ENCODE measurements at places on chromosomes 2 and 18. TPM values are rescaled to one million over a fixed set of nuclear protein-coding genes. Genes with fewer than 3 reads are reported as not detected.
A peak's percentile ranks its signal among the peaks of the same experiment; 100 is the strongest.

The GPC1 gene
- total RNA-seq = 41.2 TPM

The COL6A3 gene
- 105 TPM for total RNA-seq

The SRD5A2 gene
- not detected for total RNA-seq

The C2orf78 gene
- not detected for total RNA-seq

The KIAA1328 gene
- 9.7 TPM for total RNA-seq

The AKAIN1 gene
- total RNA-seq = not detected

The SLC9A4 gene
- total RNA-seq = not detected

The MTCL1 gene
- total RNA-seq = 3.5 TPM

The DARS1 gene
- total RNA-seq = 59.3 TPM

The UGT1A7 gene
- not detected for total RNA-seq

The FOXI3 gene
- not detected for total RNA-seq

The CABLES1 gene
- total RNA-seq = 24.4 TPM

The ACOXL gene
- total RNA-seq = 0.12 TPM

GRCh38 chr2:120780402-120780801, 44.7 kb downstream of the GLI2 start:
- no peak for DNase-seq

DNA sequence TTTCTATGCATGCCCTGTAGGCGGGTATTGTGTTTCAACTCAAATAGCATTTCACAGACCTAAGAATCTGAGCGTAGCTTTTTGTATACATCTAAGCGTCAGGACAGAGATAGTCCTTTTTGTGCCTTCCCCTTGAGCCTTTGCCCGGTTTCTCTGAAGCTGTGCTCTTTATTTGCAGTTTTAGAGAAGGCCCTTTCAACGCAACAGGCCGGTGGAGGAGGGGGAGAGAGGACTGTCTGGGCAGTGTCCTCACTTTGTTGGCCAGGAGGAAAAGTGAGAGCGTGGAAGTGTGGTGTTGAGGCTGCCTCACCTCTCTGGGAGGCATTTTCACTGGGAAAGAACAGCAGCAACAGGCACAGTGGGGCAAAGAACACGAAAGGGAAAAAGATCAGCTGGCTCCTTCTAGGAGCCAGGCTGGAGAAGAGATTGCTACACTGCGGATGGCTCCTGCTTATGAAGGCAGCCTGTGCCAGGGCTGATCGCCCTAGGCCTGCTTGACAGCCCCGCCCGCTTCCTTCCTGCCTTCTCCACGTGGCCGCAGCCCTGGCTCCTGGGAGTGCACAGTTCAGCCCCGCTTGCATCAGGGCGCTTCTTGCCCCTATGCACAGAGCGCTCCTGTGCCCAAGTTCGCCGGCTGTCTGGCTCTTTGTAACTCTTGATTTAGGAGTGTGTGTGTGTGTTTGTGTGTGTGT, 195.6 kb upstream of the POU3F3 start:
- no peak for DNase-seq

GRCh38 chr18:1796636-1797035, 774.7 kb downstream of the METTL4 start:
- DNase-seq = no peak

DNA sequence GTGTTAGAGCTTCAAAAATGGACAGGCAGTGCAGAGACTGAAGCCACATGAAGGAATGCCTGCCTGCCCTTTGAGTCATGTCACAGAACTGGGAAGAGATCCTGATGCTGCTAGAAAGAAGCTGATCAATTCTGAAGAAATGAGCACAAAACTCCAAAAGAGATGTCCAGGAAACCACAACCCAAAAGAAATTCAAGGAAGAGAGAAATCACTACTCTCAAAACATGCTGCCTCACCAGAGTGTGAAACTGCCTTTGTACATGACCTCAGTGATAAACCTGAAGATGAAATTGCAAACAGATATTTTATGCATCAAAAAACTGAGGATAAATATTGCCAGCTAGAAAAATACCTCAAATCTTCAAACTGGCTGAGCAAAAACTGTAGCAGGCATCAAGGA, 20.5 kb downstream of the USP40 start:
- DNase-seq = no peak

- no peak for DNase-seq
These were observed 84.6 kb downstream of the LRATD1 start for GRCh38 chr2:14717131-14717530.

DNA sequence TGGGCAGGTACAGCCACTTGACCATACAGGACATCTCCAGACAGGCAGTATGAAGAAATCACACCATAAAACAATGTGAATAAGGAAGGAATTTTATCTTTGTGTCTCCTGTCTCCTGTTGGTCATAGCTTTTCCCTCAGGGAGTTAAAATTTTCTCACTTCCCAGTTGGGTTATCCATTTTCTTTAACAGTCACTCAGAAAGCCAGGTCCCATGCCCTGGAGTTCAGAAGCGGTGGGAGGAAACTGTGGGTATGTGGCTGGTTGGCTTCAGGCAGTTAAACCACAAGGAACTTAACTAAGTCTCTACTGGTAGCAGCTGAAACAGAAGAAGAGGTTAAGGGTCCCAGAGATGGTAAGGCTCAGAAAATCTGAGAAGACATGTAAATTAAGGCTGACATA, 6.5 kb upstream of the SMAD2 start:
- DNase-seq = no peak

DNA sequence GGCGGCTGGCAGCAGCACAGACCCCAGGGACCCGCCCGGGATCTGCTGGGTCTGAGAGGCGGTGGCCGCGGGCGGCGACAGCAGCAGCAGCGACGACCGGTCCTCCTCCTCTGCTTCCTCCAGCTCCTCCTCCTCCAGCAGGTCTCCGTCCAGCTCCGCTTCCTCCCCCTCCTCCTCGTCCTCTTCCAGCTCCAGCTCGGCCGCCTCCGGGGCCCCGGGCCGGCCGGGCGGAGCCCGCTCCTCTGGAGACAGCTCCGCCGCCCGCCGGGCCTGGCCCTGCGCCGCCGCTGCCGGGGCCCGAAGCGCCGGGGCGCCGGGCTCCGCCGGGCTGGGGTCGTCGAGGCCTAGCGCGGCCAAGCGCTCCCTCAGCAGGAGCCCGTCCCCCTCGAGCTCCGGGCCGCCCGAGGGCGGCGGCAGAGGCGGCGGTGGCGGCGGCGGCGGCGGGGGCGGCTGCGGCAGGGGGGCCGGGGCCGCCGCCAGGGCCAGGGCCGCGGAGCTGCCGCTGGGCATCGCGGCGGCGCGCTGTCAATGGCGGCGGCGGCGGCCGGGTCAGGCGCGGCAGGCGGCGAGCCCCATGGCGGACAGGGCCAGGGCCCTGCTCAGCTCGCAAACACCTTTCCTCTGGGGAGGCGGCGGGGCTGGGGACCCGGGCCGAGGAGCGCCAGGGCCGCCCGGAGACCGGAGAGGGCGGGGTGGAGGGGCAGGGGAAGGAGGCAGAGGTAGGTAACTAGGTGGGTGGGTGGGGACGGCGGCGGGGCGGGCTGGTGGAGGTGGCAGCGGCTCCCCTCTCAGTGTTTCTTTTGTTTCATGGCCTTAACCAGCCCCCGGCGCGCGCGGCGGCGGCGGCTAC, 445 bp downstream of the MEX3C start:
- DNase-seq = no peak

- no peak for DNase-seq
These were observed 7.1 kb downstream of the RUFY4 start for GRCh38 chr2:218075975-218076811.

- no peak for DNase-seq
These were observed 17.5 kb upstream of the RANBP2 start for GRCh38 chr2:108701806-108702205.

- no peak for DNase-seq
These were observed 1.7 kb upstream of the CCDC88A start for GRCh38 chr2:55421326-55421725.

- DNase-seq = peak; percentile 52
These were observed 94.3 kb downstream of the CDCA7 start for GRCh38 chr2:173448938-173449471.

GRCh38 chr2:9897331-9897737, 54.1 kb downstream of the TAF1B start:
- DNase-seq = peak; percentile 69

DNA sequence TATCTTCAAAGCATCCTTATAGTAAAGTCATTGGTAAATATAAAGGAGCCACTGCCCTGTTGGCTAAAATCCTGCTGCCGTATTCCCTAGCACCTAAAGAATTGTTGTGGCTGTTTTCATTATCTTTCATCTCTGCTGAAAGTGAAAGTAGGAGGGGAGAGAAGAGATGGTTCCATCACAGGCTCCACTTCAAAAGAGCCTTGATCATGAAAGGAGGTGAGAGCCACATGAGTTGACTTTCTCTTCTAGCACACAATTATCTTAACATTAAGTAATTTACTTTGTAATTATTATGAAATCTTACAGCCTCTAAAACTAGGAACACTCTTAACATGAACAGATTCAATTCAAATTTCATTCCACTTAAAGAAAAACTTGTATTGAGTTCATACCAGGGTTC, 1050.9 kb upstream of the LRRTM1 start:
- no peak for DNase-seq

DNA sequence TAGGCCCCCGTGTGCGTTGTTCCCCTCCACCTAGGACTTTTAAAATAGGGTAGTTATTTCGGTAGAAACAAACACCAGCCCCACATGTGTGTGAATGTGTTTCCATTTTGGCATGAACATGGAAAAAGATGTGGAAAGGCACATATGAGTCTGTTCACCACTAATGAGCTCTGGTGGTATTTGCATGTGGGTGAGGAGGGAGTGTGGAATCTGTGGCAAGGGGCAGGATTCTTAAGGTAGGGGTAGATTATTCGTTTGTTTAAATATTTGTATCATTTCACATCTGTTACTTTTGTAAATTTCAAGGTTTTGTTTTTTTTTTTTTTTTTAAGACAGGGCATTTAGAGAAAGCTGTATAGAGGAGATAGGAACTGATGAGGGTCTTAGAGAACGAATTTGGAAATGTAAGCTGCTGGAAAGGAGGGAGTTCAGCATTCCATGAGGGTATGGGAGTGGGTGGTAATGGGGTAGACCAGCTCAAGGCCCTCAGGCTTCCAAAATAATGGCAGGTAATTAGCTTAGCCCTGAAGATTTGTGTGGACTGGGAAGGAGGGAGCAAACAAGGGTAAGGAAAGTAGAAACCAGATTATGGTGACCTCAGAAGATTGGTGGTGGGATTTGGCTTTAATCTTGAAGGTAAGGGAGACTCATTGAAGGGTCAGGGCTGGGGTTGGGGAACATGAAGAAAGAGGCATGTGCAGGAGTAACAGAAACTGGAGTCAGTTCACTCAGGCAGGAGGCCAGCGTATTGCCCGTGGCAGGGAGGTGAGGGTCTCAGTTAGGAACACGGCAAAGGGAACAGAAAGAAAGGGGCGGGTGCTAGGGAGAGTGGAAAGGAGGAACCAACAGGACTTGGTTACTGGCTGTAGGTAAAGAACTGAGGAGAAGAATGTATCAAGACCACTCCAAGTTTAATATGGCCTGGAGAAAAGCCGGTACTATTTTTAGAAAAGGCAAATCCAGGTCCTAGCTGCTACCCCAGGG, 123.6 kb downstream of the PLB1 start:
- no peak for DNase-seq

GRCh38 chr2:10179422-10179821, 56.9 kb downstream of the RRM2 start:
- no peak for DNase-seq

GRCh38 chr18:62438018-62438329, 84.9 kb upstream of the ZCCHC2 start:
- DNase-seq = no peak

DNA sequence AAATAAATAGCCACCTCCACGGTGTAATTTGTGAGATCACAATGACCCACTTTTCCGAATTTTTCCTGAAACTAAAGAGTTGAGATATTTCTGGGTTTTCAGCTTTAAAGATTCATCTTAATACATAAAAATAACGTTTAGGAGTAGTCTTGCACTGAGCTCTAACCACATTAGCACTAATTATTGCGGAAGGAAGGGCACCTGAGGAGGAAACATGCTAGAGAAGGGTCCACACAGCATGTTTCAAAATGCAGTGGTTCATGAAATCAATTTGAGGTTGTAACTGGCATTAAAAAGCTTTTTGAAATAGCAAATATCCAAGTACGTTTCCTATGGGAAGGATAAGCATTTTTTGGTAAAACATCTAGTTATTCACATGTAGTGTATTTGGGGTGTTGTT, 8.4 kb downstream of the INPP4A start:
- DNase-seq = no peak

- no peak for DNase-seq
These were observed 18.7 kb downstream of the CABLES1 start for GRCh38 chr18:23154030-23154429.

Data from omental fat pad (tissue), 4 donors.